MV-4-11 (cell line): ENCODE measurements at places on chromosomes 11 and 22.

- no peak for DNase-seq
These were observed 215.0 kb upstream of the E2F8 start for GRCh38 chr11:19455731-19456130.

DNA sequence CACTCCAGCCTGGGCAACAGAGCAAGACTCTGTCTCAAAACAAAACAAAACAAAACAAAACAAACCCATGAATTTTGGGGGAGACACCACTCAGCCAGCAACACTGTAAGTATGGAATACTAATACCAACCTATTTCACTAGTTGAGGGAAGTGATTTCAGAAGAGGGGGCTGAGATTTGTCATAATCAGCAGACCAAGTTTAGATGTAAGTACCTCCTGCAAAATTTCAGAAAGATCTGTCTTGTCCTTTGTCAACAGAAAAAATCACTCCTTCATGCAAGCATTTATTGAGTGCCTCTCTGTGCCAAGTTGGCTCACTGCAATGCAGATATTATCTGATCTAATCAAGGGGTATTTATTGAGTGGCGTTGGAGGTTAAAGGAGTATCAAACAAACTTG lies 23.4 kb upstream of the ADA2 start:
- DNase-seq: no peak

DNA sequence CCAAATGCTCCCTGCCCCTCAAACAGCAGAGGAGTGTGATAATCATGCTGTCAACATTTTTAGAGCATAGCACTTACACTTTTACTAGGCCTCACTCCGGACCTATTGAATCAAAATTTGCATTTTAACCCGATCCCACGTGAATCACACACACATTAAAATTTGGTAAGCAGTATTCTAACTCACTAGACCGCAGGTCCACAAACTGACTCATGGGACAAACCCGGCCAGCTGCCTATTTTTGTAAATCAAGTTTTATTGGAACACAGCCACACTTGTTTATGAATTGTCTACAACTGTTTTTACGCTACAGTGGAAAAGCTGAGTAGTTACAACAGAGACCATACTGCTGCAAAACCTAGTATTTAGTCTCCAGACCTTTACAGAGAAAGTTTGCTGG lies 43.3 kb downstream of the SNX19 start:
- DNase-seq: no peak

DNA sequence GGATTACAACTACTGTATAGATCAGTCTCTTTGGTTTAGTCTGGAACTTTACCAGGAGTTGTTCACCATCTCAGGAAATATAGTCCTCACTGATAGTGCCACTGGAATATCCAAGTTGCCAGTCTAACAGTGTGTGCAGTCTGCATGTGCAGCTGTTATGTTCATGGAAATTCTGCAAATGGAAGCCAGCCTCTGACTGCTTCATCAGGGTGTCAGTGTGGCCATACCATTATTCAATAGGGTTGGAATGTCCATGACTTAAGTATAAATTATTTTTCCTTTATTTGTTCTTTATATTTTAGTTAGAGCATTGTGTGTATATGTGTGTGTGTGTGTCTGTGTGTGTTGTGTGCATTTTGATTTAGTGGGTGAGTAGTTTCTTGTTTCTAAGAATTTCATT lies 51.8 kb downstream of the C11orf96 start:
- no peak for DNase-seq
